ENCODE measurements at places on chromosomes 1 and 21.

DNA sequence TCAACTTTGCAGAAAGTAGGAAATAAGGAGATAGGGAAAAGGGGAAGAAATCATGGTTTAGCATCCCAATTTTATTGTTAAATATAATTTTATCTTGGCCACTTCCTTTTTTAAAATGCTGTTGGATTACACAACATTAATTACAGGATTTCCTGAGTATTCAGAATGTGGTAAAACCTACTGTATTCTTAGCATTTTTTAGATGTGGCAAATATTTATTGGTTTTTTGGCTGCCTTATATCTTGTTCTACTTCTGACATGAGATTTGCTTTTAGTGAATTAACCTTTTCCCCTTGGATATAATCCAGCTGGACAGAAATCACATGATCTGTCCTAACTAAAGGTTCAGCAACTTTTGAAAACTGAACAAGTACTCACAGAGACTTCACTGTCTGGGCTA lies 104.9 kb downstream of the PTGS2 start:
- DNase-seq = peak; percentile 19

- DNase-seq = no peak
These were observed 2.2 kb upstream of the PDPN start for GRCh38 chr1:13581446-13581845.

DNA sequence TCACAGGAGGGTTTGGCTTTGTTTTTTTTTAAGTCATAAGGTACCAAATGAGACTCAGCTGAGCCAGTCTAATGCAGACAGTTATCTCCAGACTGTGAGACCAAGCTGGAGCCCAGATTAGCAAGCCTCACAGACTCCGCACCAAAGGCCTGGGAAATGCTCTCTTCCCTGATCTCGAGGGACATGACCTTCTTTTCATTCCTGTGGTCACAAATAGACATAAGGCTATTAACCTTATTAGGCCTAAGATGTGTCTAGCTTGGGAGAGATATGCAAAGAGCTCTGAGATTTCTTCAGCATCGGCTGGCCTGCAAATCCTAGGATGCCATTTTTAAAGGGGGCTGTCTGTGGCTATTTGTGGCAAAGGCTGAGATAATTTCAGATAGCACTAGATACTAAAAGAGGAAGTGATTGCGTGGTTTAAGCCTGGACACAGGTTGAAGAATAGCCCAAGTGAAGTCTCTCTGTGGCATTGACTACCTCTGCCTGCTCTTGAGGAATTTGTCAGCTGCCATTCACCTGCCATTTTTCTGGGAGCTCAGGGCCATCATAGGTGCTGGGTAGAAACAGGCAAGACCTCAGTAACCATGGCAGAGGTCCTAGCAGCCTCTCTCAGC lies 301.3 kb downstream of the SIPA1L2 start:
- DNase-seq = no peak

DNA sequence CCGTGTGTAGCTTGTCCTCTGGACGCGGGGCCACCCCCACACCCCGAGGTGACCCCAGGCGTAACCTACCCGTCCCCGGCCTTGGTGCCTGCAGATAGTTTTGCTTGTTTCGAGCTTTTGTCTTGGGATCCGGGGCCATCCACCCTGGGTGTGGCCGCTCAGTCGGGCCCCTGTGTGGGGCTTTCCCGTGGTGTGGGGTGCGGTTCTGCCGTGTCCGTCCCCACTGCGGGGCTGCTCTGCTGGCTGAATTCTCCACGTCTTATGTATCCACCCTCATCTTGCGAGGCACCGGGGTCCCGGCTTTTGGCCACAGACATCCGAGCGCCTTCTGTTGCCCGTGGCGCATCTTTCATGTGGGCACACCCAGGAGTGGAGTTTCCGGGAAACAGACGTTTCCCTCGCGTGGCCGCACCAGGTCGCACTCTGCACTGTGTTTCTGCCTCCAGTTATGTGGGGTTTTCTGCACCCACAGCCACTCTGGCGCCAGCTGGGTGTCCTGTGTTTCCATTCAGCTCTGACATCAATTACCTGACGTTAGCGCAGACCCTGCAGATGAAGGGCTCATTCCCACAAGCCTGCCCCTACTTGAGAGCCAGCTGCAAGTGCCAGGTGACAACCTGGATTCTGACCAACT lies 64.9 kb downstream of the PRKCZ start:
- DNase-seq = no peak

- no peak for DNase-seq
These were observed 27.0 kb downstream of the TTC39A start for GRCh38 chr1:51303315-51303714.

GRCh38 chr1:230851291-230851691 lies 17.0 kb downstream of the C1orf198 start:
- DNase-seq = no peak

DNA sequence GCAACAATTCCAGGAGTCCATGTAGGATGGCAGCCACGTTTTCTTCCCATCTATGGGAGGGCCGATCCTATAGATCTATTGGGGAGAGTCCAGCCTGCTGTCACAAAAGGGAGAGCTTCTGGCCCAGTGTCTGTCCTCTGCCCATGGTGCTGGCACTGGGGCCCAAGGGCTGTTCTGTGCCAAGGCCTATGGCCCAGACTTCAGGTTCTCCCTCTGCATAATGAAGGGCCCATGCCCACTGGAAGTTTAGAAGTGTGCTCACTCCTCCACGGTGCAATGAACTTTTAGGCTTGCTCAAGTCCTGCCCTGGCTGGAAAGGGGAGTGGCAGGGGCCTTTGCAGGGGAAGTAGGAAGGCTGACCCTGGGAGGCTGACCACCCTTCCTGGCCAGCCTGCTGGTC lies 44.1 kb upstream of the ATP2B4 start:
- DNase-seq = no peak

DNA sequence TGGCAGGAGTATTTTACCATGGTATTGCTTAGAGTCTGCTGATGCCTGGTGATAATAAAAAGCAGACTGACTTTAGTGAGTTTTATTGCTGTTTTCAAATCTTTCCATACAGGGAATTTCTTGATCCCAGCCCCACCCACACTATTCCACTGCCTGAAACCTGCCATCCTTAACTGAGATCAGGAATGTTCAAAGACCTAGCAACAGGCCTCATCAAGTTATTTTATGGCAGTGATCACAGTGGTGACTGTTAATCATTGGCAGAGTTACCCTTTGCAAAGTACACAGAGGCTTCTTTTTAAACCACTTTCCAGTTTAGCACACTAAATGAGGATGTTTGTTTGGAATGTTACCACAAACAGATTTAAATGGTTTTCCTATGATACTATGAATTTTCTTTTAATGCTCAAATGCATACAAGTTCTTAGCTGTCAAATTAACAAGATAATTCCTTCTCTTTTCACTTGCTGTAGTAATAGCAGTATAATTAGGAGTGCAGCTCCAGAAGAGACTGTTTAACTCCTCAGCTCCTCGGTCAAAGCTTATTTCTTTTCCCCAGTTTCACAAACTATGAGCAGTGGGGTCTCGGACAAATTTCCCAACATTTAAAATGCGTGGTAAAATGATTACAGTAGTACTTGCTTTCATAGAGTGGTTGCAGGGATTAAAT lies 69.9 kb upstream of the USP25 start:
- DNase-seq = no peak

- DNase-seq = no peak
These were observed 369.7 kb upstream of the RGS18 start for GRCh38 chr1:191788551-191788950.

GRCh38 chr1:175503538-175503937 lies 239.9 kb downstream of the TNR start:
- no peak for DNase-seq

- no peak for DNase-seq
These were observed 6.6 kb downstream of the GOLT1A start for GRCh38 chr1:204207136-204207616.

DNA sequence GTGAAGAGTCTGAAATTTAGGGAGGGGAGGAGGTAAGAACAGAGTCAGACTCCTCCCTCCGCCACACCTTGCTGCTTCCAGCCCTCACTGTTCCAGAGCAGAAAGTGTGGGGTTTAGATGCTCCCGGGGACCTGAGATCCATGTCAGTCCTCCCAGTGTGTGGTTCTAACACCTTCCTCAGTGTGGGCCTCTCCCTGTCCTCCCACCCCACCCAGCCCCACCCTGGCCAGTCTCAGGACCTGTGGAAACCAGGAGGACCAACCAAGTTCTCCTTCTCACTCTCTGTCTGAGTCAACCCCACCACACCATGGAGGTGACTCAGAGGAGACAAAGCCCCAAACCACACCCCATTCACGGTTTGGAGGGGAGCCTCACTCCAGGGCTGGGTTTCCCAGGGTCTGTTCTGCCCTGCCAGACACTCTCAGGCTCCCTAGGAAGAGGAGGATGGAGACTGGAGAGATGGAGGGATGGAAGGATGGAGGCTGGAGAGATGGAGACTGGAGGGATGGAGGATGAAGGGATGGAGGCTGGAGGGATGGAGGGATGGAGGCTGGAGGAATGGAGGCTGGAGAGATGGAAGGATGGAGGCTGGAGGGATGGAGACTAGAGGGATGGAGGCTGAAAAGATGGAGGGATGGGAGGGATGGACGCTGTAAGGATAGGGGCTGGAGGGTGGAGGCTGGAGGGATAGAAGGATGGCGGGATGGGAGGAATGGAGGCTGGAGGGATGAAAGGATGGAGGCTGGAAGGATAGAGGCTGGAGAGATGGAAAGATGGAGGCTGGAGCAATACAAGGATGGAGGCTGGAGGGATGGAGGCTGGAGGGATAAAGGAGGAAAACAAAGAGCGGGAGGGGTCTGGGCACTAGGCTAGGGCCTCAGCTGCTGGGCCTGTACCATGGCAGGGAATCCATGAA lies 100.9 kb upstream of the RUNX3 start:
- DNase-seq = no peak

DNA sequence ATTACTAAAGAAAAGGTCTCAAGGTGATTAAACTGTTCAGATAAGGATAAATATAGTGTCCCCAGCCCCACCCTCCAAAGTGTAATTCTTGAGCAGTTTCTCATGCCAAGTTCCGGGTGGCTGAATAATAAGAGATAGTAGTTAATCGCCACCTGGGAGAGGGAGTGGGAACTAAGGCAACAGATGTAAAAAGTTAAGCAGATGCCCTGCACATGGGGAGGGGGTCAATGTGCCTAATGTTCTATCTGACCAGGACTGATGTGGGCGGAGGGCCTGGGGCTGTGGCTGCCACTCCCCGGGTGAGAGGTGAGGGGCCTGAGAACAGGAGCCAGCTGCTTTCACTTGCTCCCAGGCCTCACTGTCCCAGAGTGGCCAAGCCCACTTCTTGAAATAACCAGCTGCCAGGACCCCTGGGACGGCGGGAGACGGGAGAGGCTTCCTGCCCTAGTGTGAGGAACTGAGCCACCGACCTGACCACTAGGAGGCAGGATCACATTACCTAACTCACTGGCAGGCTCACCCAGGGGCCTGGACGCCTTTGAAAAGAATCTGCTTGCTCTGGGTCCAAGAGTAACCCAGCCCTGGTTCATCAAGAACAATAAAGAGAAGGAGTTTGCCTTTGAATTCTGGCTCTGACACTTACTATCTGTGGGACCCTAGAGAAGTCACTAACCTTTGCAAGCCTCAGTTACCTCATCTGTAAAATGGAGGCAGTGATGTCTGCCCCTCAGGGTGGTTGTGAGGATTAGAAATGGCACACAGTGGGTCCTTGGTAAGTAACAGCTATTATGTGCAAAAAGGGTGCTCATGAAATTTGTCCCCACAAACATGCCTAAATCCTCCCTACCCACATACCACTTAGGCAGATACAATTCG lies 179.2 kb downstream of the ATG4C start:
- no peak for DNase-seq

DNA sequence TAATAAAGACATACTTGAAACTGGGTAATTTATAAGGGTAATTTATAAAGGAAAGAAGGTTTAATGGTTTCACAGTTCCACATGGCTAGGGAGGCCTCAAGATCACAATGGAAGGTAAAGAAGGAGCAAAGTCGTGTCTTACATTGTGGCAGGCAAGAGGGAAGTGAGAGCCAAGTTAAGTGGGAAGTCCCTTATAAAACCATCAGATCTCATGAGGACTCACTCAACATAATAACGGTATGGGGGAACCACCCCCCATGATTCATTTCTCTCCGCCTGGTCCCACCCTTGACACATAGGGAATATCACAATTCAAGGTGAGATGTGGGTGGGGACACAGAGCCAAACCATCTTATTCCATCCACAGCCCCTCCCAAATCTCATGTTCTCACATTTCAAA lies 76.8 kb upstream of the ZNF678 start:
- DNase-seq = no peak

- no peak for DNase-seq
These were observed 29.8 kb downstream of the MAPKAPK2 start for GRCh38 chr1:206714331-206715058.

- DNase-seq = no peak
These were observed 2.6 kb upstream of the CDC7 start for GRCh38 chr1:91498035-91498434.

GRCh38 chr1:3822421-3822820 lies 26.1 kb upstream of the LRRC47 start:
- no peak for DNase-seq

GRCh38 chr1:22449636-22450035 lies 2.0 kb upstream of the ZBTB40 start:
- DNase-seq = no peak

DNA sequence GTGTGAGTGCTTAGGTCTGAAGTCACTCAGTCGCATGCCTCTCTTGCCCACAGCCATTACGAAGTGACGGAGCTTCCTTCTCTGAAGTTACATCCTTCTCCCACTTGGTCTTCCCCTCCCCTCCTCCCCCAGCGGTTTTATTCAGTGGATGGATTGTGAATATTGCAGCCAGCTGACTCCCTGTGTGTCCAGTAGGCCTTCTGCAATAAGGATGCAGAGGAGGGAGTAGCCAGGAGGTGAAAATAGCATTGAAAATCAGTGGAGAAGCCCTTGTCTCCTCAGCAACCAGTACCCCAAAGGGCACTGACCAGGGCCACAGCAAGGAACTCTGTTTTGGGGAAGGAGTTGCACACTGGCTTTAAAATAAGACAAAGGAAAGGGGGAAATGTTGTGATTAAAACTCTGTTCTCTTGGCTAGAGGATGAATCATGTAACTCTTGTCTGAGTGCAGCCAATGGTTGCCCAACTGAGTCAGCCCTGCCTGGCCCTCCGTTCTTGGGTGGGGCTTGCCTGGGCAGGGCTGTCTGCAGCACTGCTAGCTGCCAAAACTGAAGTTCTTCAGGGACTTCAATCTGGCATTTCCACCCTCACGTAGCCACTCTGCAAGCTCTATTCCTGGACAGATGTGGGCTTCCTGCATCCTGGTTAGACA lies 4.3 kb downstream of the S100A10 start:
- no peak for DNase-seq

DNA sequence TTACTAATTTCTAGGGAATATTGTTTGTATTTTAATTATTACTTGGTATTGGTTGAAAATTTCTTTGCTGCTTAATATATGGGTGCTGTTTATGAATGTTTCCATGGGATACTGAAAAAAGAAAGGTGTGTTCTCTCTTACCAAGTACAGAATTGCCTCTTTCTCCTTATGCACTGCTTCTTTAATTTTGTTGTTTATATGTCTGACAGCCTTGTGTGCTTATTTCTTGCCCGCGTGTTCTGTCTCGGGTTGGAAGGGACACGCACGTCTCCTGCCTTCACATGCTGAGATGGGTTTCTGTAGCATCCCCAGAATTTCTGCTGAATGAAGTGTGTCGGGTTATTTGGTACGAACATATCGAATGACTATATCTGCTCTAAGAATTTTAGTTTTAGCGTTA lies 51.1 kb downstream of the AGPAT3 start:
- no peak for DNase-seq

Data from GF-D8 (cell line).